ENCODE measurements at places on chromosomes 1 and 21.

DNA sequence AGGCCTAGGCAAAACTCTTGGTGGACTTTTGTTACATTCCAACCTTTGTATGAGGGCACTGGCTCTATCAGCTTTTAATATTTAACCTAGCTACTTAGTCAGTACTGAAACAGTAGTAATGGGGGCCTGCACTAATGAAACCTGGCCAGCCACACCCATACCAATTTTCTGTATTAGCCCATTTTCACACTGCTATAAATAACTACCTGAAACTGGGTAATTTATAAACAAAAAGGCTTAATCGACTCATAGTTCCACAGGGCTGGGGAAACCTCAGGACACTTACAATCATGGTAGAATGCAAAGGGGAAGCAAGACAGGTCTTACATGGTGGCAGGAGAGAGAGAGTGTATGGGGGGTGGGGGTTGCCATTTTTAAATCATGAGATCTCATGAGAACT is 245.7 kb upstream of the RGS18 start:
- H3K27me3 ChIP-seq: no peaks in the 10 kb centered on the region
- no peak overlapping the region for H3K4me3 ChIP-seq
- no peaks in the 10 kb centered on the region for H3K4me1 ChIP-seq
- DNase-seq: no peak
- no peak overlapping the region for H3K27ac ChIP-seq

- H3K27ac ChIP-seq: no peak overlapping the region
- H3K27me3 ChIP-seq: peaks cover 28% of the 10 kb centered on the region
- H3K4me1 ChIP-seq: no peaks in the 10 kb centered on the region
- DNase-seq: no peak
These were observed 151.0 kb upstream of the KCNJ6 start for GRCh38 chr21:38067086-38067739.

DNA sequence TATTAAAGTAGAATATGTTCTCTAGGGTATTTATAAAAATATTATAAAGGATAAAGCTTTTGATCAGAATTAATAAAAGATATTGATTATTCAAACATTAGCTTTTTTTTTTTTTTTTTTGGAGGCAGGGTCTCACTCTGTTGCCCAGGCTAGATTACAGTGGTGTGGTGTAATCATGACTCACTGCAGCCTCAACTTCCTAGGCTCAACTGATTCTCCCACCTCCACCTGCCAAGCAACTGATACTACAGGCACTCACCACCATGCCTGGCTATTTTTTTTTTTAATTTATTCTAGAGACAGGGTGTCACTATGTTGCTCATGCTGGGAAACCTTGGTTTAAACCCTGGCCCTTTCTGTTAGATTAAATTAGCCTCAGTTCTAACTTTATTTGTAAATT is 188.3 kb downstream of the CLEC20A start:
- no peak overlapping the region for H3K27ac ChIP-seq
- H3K27me3 ChIP-seq: no peaks in the 10 kb centered on the region
- H3K36me3 ChIP-seq: peaks cover 8% of the 10 kb centered on the region

GRCh38 chr21:37001441-37001840 is 5.1 kb upstream of the RIPPLY3 start:
- no peak for DNase-seq
- H3K4me1 ChIP-seq: no peaks in the 10 kb centered on the region
- no peaks in the 10 kb centered on the region for H3K36me3 ChIP-seq
- H3K4me3 ChIP-seq: no peak overlapping the region

DNA sequence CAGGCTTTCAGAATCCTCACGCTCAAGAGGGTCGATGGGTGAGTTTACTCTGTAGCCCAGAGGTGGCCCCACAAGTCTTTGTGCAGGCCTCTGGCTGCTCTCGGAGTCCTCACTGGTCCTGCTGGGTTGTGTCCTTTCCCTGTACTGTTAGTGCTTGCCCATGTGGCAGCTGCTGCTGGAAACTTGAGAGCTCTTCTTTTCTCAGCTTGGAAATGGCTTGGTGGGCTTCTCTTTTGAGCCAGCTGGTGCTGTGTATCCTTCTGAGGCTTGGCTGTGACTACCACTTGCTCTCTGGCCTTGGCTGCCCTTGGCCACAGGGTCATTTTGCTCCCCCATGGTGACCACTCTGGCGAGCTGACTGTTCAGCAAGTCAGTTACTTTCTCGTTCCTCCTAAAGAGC is 82.2 kb upstream of the LMO4 start:
- no peak overlapping the region for H3K4me3 ChIP-seq
- H3K4me1 ChIP-seq: no peaks in the 10 kb centered on the region
- no peaks in the 10 kb centered on the region for H3K36me3 ChIP-seq

DNA sequence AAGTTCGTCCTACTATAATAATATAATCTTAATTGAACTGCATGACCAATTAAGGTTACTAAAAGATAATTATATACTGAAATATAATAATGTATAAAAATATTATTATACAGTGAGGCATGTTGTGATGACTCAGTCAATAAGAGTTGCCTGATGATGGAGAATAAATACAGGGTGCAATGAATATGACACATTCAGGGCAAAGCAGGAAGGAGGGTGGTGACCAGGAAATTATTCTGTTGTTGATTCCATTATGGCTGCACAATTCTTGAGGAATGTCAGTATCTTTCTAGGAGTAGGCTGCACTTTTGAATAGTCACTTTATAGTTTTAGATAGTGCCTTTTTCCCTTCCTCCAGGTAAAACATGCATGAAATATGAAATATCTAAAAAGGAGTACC is 46.4 kb upstream of the RGS21 start:
- DNase-seq: no peak
- H3K27me3 ChIP-seq: no peaks in the 10 kb centered on the region
- no peaks in the 10 kb centered on the region for H3K4me1 ChIP-seq
- no peak overlapping the region for H3K4me3 ChIP-seq

- no peak for DNase-seq
- peaks cover 6% of the 10 kb centered on the region for H3K4me1 ChIP-seq
- H3K27ac ChIP-seq: no peak overlapping the region
- H3K36me3 ChIP-seq: no peaks in the 10 kb centered on the region
- no peak overlapping the region for H3K4me3 ChIP-seq
- H3K27me3 ChIP-seq: no peaks in the 10 kb centered on the region
These were observed 64.0 kb downstream of the SAMSN1 start for GRCh38 chr21:14482165-14482564.

GRCh38 chr1:6396998-6397397 is 3.4 kb upstream of the ACOT7 start:
- no peaks in the 10 kb centered on the region for H3K36me3 ChIP-seq
- H3K27me3 ChIP-seq: peaks cover 14% of the 10 kb centered on the region
- no peak overlapping the region for H3K27ac ChIP-seq
- peaks cover 12% of the 10 kb centered on the region for H3K4me1 ChIP-seq
- DNase-seq: no peak
- no peak overlapping the region for H3K4me3 ChIP-seq

Data from mesothelial cell of epicardium (in vitro differentiated cells).